ENCODE measurements at places on chromosomes 2 and 18.

- no peak for DNase-seq
Measured at GRCh38 chr2:30979822-30980245, 158.4 kb downstream of the GALNT14 start.

- peak; percentile 81 for DNase-seq
Measured at GRCh38 chr2:216690853-216691741, 4.3 kb downstream of the IGFBP5 start.

DNA sequence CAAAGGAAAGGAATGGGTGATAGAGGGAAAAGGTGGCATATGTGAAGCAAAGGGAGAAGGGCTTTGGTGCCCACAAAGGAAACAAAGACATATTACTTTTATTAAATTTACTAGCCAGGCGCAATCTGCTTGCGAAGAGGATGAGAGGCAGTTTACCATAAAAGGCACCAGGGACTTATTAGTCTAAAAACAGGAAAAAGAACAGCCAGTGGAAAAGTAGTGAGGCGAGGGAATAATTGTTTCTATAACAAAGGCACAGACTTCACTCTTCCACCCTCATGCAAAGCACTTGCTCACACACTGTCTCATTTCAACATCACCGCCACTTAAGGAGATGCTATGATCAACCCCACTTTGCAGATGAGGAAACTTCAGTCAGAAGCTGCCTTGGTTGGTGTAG is 210.5 kb downstream of the ALPK2 start:
- no peak for DNase-seq

GRCh38 chr2:117745537-117745936 is 69.0 kb upstream of the DDX18 start:
- DNase-seq: no peak

DNA sequence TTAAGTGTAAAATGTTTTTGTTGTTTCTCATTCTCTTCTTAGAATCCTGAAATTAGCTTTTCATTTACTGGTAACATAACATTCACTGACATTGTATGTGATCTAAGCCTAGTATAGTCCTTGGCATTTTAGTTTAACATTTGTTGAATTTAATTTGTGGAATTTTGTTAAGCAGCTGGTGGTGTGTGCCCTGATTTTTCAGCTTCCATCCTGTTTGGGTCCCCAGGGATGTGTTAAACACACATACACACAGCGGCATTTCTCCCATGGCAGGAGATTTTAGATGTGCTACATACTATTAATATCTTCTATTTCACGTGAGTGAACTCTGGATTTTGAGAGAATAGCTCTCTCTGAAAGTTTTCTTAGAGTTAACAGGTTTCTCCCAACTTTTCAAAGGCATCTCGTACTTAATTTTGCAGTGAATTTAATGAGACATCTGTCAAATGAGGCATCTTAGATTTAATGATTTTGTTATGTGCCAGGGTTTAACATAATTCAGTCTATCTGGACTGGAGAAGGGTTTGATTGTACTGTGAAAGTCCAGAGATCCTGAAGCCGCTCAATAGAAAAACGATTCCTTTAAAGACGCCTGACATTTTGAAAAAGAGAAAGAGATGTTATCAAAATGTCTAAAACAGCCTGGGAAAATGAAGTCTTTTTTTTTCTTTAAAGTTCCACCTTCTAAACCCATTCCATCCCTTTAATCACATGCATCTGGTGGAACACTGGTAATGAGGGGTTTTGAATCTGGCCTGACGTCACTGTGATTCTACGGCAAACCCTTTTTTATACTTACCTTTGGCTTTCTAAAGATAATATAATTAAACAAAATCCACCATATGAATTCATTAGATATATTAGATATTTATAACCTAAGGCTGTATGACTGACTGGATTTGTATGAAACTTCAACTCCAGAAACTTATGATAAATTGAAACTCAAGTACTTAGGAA is 6.8 kb downstream of the PHLPP1 start:
- DNase-seq: no peak

DNA sequence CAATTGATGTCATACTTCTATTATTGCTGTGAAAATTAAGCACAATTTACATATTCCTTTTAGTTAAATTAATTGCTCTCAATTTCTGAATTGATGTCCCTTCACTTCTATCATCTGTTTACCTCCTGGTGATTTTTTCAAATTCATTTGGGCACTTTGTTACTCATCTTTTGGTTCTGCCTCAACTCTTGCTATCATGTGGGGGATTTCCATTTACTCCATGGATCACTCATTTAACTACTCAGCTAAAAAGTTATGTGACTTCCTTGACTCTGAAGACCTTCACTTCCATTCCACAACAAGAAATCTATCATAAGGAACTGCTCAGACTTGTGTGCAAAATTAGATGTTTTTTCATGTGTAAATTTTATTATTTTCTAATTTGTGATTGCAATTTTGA is 126.2 kb downstream of the EHBP1 start:
- DNase-seq: no peak

- peak; percentile 13 for DNase-seq
Measured at GRCh38 chr18:43141208-43141607, 25.7 kb upstream of the RIT2 start.

DNA sequence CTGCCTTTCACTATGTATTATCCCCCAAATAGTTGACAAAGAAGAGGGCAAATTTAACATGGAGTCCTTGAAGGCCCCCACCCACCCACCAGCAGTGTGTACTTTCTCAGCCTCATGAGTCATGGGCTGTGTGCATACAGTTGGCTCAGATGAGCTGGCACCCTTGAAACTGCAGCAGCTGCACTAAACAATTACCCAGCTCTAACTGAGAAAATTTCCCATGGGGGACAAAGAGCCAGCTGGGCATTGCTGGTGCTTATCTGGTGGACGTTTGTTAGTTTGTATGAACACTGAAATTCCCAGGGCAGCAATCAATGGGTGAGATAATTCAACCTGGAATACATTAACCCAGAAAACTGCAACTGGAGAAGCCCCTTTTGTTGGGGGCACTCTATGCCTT is 131.7 kb downstream of the GCA start:
- DNase-seq: peak; percentile 96

DNA sequence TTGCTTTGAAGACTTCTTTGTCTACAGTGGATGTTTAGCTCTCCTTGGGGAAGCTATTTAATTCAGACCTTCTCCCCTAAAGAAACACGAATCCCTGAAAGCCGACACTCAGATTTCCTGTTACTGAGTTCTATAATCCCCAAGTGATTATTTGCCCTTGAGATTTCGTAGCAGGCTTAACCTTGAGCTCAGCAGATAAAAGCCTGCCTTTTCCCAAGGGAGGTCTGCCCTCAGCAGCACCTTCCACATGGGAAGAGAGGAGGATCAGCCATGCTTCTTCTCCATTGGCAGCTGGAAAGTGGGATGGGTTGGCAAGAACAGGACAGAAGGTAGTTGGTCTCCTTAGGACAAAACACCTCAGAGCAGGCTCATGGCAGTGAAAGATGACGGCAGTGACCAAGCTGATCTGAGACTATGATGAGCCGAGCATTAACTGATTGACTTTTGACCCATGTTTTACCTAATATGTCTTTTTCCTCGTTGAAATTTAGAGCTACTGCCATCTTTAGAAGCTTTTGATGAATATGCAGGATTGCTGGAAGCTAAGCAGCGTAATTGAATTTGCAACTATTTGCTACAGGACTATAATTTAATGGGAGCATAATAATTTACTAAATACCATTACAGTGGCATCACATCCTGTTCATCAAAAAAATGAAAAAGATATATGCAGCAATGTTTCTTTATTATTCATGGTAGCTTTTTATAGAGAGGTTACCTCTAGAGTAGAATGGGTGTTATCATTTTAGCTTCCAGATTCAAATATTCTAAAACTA is 511.1 kb upstream of the ID2 start:
- no peak for DNase-seq

GRCh38 chr2:85981579-85982247 is 92.9 kb upstream of the ST3GAL5 start:
- DNase-seq: no peak

DNA sequence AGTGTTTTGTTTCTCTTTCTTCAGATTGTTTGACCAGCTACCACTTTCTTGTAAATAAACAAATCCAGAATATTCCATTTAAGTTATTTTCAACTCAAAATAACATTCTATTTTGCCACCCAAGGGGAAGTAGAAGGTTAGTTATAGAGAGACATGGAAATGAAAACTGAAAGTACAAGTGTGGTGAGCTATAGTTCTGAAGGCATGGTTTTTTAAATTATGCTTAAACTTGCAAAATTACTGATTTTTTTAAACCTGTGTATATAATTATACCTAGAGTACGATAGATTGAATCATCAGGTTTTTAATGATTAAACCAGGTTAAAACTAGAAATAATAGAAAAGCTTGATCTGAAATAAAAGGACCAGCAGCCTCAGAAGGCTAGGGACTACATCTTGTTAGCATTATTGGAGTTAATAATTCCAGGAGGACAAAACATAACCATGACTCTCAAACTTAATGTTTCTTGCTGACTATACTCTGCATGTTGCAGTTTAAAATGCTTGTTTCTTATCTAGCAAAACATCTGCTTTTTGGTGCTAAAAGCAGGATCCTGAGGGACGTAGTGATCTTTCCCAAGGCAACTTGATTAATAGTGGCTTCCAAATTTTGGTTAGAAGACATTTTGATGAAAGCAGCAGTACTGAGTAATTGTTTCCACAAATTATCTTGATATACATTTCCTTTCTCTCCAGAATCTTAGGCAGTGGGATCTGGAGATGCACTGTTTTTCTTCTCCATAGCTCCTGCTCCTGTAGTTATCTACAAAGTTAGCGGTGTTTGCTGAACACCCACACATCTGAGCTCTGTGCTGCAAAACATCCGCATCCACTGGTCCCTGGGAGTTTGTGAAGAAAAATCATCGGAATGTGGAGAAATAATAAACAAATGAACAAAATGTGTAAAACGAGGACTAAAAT is 327.2 kb upstream of the PKDCC start:
- DNase-seq: no peak

DNA sequence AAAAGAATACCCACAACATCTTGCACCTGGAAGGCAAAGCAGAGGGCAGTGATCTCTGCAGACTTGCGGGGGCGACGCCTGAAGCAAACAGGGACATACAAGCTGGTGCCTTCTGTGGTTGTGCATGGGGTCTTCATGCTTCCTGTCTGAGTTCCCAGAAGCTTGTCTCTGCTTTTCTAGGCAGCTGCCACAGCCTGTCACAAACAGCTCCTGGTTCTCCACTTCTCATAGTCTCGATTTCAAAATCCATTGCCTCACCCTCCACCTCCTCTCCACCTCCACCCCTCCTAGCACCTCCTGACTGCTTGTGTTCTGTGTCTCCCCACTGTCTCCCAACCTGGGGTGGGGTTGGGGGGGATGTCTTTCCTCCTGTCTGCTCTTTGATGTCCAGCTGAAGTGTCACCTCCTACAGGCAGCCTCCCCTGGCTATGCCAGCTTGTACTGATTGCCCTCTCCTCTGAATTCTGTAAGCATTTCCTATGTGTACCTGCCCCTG is 1.7 kb upstream of the PROC start:
- no peak for DNase-seq

DNA sequence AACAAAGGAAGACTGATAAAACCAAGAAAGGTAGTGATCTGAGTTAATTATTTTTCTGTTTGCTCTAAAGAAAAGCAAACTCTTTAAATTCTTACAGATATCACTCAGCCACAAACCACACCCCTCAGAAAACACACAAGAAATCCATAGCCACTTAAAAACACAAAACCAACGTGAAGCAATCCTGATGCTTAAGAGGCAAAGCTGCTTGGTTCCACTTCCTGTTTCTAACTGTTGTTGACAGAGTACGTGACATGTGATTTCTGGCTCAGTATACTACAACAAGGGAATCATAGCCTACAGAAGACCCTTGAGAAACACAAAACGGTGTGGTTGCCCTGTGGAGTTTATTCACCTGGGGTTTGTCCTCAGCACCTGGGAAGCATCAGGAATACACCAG is 240.9 kb upstream of the APCDD1 start:
- DNase-seq: peak; percentile 58

- DNase-seq: no peak
Measured at GRCh38 chr18:26854292-26854881, 11.1 kb downstream of the AQP4 start.

Data from DMS153 (cell line).